ENCODE measurements at places on chromosomes 5 and 9.
A peak's percentile ranks its signal among the peaks of the same experiment; 100 is the strongest.

DNA sequence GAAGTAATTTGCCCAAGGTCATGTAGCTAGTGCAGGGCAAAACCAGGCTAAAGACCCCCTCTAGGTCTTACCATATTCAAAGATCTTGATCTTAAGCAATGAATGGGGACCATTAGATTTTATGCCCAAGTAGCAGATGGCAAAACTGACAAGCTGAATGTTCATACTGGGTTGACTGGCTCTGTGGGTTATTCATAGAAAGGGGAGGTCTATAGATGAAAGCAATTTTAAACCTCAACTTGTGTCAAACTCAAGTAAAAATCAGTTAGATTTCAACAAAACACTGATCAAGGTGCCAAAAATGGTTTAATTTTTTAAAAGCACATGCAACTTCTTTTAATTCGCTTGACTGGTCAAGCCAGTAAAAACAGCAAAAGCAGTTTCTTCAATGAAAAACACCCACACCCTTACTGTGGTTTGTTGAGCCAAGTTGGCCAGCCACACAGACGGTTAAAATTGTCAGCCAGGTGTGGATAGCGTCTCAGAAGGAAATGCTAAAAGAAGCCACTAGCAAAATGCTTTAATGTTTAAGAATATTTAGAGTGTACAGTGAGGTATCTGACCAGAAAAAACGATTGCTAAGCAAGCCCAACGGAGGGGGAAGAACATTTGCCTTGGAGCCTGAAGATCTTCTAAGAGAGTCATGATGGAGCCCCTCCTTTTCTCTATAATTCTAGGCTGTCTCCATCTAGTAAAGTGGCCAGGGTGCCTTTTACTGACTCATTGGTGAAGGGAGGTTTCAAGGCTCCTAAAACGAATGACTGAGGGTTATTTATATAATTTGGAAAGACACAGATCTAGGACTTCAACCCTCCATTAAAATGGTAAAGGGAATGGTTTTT lies 539.6 kb upstream of the CLINT1 start:
- DNase-seq = no peak

DNA sequence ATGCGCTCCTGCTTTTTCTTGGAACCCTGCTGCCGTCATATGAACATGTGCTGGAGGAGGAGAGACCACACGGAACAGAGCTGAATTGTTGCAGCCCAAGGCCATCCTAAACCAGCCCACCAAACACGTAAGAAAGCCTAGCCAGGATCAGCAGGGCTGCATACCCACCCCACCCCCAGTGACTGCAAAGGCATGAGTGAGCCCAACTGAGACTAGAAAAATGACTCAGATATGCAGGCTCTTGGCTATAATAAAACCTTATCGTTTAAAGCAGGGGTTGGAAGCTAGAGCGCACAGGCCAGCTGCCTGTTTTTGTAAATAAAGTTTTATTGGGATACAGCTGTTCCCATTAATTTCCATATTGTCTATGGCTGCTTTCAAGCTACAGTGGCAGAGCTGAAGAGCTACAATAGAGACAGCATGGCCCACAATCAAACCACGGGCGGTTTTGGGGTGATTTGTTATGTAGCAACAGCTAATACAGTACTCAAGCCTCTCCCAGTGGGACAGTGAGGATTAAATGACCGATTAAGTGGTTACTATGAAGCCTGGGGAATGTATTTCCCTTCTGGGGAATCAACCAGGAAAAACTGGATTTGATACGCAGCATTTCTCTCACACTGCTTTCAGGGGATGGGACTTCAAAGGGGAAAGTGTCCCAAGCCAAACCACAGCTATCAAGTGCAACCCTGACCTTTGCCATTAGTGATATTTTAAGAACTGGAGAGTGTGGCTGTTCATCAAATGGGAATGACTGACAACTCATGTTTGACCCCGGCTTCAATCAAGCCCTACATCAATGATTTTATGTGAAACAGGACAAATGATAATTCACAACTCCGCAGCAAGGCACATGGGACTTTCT lies 6.3 kb downstream of the SHB start:
- DNase-seq = no peak

DNA sequence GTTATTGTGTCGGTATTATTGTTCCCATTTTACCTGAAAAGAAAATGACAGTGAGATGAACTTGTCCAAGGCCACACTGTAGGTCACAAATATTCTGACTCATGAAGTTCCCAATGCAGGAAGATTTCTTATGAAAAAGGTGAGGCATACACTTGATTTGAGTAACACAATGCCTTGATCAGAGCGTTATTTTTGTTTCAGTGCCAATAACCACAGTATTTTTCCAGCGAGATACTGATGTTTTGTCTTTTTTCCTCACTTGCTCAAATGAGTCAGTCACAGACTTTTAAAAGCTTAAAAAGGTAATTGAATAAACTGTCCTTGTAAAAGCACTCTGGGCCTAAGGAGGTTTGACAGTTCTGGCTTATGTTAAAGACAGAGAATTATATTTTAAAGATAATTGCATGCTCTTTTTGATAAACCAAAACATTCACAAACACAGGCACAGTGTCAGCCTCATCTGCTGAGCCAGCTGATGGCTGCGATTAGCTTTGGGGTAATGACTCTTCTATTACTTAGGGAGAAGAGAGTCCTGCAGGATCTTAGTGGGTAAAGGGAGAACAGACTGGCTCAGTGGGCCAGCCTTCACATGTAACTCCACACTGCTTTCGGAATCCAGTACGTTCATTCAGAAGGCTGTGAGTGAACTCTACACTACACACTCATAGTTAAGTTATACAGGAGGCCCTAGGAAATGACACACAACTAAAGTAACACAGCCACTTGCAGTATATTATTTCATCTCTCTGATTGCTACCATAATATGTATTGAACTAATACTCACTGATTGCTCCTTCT lies 165.5 kb upstream of the CD180 start:
- no peak for DNase-seq

DNA sequence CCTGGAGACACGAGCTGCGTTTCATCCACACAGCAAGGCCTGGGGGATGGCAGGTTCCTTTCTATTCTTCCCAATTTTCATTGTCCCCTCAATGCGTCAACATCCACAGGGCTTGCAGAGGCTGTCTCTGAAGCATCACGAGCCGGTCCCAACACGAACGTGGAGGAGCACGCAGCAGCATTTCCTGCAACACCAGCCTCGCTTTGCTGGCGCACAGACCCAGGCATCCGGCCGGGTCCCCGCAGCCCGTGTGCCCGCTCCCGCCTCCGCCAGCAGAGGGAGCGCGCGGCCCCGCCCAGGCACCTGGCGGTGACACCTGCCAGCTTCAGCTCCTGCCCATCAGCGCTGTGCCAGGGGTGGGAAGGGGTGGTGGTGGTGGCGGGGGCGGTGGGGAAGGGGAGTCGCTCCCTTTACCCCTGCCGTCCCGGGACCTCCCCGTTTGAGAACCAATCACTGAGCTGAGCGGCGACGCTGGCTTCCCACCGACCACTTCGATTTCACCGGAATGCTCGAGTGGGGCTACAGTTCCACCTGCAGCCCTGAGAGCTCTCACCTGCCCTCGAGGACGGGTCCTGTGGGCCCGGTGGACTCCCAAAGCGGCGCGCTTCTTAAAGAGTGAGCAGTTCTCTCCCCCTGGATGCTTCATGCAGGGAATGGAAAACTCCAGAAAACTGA lies 464.5 kb downstream of the ICE1 start:
- peak; percentile 27 for DNase-seq

GRCh38 chr5:35012365-35012764 lies 35.4 kb downstream of the AGXT2 start:
- DNase-seq = no peak

DNA sequence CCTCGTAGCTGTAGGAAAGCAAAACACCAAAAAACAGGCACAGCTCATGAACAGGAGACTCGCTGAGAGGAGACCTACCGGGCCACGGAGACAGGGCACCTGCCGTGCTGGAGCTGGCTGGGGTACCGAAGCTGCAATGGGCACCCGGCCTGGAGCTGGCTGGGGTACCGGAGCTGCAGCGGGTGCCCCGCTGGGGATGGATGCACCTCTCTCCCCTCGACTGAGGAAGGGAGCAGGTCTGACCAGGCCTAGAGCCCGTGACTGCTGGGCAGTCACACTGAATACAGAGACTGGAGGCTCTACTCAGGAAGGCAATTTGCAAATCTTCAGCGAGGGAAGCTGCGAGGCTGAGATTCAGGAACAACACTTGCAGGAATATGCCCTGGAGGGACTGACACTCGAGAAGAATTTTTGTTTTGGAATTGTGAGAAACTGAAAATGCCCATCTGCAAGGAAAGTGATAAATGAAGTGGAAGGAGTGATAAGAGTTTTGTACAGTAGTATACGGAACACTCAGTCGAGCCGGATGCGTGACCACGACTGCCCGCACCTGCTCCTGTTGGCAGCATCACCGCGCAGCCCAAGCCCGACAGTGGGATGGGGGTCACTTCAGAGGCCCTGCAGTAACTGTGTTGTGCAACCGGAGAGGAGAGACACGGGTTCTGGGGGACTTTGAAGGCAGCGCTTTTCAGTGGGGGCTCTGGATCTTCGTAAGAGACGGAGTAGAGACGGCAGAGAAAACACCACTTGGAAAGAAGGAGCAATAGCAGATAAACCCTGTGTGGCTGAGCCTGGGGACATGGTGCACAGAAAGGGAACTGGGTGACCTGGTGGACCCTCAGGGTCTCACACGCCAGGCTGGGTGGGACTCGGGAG lies 27.9 kb upstream of the LPCAT1 start:
- no peak for DNase-seq

DNA sequence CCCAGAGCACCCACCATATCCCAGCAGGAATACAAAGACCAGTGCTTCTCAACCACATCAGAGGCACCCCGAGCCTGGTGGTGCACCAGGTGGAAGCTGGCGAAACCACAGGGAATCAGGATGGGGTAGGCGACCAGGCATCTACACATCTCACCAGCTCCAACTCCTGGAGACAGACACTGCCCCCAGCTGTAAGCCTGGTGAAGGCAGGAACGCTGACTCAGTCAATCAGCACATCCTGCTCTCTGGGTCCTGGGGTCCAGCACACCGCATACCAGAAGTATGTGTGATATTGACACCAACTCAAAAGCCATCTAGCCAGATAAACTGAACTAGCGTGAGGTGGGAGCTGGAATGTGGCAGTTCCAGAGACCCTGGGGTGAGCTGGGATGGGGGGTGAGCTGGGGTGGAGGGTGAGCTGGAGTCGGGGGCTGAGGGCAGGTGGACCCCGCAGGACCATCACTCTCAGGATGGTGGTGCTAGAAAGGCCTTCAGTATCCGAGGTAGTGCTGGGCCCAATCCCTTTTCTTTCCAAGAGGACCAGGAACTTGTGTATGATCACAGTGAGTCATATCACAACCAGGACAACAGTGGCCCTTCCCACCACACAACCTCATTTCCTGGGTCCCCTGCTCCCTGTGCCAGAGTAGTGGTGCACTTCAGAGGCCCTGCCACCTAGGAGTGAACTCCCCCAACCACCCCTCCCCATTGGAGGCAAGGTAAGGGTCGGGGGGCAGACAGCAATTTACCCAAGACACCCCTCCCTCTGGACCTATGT lies 2.5 kb downstream of the DBN1 start:
- no peak for DNase-seq

- no peak for DNase-seq
These were observed 184.3 kb downstream of the MTRR start for GRCh38 chr5:8053270-8053669.

- no peak for DNase-seq
These were observed 282.4 kb downstream of the NR3C1 start for GRCh38 chr5:143121135-143121475.

GRCh38 chr9:101664453-101664852 lies 69.7 kb upstream of the PPP3R2 start:
- peak; percentile 86 for DNase-seq

DNA sequence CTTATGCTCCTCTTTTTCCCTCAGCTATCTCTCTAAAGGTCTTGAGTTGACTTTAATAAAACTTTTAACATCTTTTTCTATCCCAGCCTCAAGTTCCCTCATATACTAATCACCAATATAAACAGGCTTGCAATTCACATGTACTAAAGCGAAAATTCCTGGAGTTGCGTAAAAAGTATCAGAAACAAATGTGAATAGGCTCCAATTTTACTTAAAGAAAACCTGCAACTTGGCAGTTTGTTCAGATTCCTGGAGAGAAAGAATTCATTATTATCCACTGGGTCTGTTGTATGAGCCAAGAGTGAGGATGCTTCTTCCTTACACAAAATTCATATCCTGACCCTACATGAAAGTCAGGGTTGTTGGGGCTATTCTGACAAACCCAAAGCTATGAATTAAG lies 384.2 kb downstream of the DTWD2 start:
- no peak for DNase-seq

DNA sequence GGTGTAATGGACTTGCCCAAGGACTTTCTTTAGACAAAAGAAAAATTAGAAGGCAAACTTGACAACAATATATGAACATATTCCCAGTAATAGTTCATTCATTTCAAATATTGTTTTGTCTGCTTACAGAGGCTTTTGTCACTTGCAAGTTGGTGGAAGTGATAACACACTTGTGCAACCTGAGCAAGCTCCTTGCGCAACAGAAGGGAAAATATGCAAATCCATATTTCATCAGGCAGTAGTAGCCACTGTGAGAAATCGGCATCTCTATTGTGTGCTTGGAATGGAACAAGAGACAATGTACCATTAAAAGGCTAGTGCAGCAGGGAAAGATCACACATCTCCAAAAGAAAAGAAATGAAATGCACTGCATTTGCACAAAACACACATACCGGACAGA lies 125.3 kb upstream of the RASEF start:
- DNase-seq = no peak

- no peak for DNase-seq
These were observed 186.5 kb downstream of the ERCC6L2 start for GRCh38 chr9:96062031-96062430.

DNA sequence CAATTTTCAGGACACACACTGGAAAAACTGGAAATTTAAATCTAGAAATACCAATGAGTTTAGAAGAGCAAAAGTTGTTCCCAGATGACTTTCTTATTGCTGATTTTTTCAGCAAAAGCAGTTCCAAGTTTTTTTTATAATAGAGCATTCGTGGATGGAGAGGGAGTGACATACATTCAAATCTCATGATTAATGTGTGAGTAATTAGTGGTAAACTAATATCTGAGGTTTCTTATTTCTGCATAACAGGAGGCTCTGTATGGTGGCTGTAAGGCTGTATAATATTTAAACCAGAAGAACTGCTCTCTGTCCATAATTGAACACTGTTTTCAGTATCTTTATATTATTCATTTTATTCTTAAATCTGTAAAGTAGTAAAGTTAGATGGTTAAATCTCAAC lies 25.8 kb downstream of the LYSMD3 start:
- DNase-seq = no peak

- DNase-seq = peak; percentile 9
These were observed 34.0 kb upstream of the PPP1R2B start for GRCh38 chr5:156815988-156816599.

All from erythroblast (primary cell).